ENCODE measurements at places on chromosomes 2 and 18.

- peak; percentile 15 for DNase-seq
Measured at GRCh38 chr2:170929686-170930050, 615 bp downstream of the GORASP2 start.

GRCh38 chr2:141493936-141494335, 636.9 kb downstream of the LRP1B start:
- DNase-seq, result no peak

DNA sequence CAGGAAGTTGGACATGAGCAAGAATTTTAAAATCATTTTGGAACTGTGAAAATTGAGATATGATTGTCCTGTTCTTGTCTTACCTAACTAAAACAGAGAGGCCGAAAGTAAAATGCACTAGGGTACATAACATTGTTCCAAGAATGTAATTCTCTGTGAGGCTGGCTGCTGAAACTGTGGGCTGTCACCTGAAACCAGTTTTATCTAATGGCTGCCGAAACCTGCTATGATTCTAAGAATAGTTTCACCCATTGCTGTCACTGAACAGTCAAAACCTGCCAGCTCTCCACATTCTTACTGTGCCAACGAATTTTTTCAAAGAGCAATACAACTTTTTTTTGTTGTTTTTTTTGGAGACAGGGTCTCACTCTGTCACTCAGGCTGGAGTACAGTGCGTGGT, 119.3 kb upstream of the ZSWIM2 start:
- no peak for DNase-seq

GRCh38 chr2:32008805-32009515, 1.8 kb downstream of the MEMO1 start:
- DNase-seq, result peak; percentile 29
